HFFc6 (cell line): ENCODE measurements at places on chromosomes 2 and 18. TPM values are rescaled to one million over a fixed set of nuclear protein-coding genes. Genes with fewer than 3 reads are reported as not detected.

DNA sequence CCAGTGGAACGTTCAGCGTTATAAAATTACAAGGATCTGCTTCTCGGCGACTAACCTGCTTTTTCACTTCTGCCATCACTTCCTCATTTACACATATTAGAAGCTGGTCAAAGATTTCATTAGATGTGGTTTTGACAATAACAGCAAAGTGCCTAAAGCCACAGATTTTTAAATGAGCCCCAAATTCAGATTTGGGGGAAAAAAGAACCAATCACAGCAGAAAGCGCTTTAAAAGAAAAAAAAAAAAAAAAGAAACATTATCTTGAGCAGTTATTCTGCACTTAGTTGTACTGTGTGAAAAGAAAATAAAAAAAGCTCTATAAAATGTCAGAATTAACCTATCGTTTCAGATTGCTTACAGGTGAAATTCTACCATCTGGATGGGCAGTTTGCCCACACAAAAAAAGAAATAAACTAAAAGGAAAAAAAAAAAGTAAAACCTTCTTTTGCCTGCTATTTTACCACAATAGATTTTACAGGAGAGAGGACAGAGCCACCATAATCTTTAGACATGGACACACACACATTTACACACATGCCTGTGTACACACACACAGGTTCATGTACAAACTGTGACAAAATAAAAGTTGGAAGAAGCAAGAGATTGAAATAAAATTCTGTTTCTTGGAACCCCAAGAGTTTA is 167.2 kb downstream of the TCF4 start:
- DNase-seq, result no peak

- no peak for DNase-seq
Observed at GRCh38 chr18:57797209-57797651, 5.9 kb downstream of the ATP8B1 start.

DNA sequence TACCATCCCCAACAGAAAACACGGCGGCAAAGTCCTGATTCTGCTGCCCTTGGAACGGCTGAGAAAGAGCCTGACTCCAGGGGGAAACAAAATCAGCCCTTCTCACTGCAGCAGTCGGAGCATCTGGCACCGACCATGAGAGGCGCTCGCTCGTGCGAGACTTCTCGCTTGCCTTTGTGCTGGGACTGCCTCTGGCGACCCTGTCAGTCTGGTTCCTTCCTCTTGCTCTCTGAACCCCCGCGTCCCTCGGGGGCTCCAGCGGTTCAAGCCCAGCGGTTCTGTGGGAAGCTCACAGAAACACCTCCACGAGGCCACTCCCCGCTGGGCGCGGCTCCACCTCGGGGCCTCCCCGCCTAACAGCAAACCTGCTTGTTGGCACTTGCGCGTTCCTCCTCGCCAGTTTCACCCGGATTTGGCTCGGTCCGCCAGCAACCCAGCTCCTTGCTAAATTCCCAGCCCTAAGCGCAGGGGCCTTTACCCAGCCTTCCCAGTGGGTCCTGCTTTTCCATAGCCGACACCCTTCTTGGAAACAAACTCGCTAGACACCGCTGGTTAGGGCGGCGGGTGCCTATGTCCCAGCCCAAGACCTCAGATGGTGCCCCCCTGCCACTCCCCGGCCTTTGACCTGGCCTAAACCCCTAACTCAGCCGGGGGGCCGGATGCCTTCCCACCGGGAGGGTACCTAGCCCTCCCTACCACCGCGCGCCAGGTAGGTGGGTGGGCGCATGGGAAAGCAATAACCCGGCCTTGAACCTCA is 2.2 kb downstream of the RND3 start:
- peak; percentile 76 for DNase-seq

GRCh38 chr18:76252139-76252538 is 242.9 kb downstream of the ZNF516 start:
- DNase-seq, result no peak

DNA sequence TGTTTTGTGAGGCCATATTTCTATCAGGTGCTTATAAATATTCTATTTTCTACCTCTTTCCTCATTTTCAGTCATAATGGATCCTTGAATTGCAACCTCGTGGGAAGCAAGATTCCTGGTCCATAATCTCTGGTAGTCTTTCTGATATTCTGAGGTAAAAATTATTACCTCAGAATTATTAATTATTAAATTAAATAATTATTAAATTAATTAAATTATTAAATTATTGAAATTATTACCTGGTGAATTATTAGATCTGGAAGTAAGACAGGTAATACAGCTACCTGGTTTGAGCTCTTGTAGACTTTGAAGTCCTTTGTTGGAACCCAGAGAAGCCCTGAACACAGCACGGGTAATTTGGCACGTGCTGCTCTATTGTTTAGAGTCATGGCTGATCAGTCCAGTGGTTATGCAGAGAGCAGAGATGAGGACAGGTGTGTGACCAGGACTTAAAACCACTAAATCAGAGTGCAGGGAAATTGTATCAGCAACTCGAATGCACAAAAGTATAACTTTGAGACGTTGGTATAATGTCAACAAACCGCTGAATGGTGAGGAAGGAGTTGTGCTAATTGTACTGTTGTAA is 46.8 kb upstream of the PTPRM start:
- DNase-seq, result no peak

The HOXD9 gene
- total RNA-seq, result 2.3 to 2.9 TPM (median 2.5 TPM) in 3 replicates

The EVA1A gene
- 61.6 to 75.2 TPM (median 71.5 TPM) in 3 replicates for total RNA-seq

- DNase-seq, result no peak
Observed at GRCh38 chr2:216698293-216698692, 2.9 kb upstream of the IGFBP5 start.

DNA sequence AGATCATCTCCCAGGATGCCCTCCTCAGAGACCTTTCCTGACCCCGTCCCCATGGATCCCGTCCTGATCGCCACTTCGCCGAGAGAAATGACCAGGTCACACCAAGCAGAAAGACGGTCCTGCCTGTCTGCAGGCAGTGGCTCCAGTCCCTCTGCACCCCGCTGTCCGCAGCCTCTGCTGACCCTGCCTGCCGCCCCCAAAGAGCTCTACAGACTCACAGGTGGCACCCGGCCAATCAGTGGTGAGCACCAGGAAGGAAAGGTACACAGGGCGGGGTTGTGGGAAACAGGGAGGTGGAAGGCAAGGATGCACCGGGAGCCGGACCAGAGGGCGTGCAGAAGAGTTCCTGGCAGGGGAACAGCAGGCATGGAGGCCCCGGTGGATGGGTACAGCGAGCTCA is 94.8 kb downstream of the NDUFA10 start:
- no peak for DNase-seq

- DNase-seq, result no peak
Observed at GRCh38 chr2:202327858-202328257, 48.3 kb upstream of the BMPR2 start.

The DSEL gene
- total RNA-seq, result 75.4 to 82.4 TPM (median 78.6 TPM) in 3 replicates

DNA sequence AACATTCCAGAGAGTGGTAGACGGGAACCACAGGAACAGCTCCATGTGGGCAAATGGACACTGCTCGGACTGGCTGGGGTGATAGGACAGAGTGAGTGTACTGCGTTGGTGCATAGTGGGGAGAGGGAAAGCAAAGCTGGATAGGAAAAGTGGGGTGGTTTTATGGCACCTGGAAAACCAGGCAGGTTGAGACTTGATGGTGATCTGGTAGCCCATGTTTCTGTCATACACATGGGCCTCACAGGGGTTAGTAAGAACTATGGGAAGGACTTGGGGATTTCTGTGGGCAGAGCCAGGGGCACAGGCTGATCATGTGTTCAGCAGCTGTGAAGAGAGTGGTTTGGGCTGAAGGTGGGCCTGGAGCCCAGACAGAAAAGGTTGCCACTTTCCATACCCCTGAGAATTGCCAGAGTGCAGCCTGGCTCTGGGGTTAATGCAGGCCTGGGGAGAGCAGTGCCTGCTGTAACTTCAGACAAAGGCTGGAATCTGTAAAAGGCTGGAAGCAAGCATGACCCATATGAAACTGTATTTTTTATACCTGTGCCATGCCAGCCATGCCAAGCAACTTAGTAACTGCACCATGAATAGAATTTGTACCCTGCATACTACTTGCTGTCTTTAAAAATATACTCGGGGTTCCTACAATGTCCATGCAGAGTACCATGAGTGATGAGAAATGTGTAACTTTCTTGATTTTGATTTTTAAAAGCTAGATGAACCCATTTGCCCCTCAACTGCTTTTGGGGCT is 41.9 kb downstream of the RPIA start:
- no peak for DNase-seq

The ITGB6 gene
- 0.15 to 0.33 TPM in 2 of 3 replicates, not detected in the other for total RNA-seq

DNA sequence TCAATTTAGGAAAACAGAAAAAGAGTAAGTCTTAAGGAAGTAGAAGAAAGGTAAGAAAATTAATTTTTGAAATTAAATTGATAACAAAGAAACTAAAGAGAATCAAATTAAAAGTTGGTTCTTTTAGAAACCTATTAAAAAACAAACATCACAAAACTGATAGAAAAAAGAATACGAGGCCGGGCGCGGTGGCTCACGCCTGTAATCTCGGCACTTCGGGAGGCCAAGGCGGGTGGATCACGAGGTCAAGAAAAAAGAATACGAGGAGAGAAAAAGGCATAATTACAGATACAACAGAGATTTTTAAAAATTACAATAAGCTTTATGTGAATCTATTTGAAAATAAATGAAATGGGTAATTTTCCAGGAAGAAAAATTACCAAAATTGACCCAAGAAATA is 11.8 kb downstream of the PREPL start:
- DNase-seq, result no peak

The CSRNP3 gene
- total RNA-seq, result 0.37 TPM in 1 of 3 replicates, not detected in the others

DNA sequence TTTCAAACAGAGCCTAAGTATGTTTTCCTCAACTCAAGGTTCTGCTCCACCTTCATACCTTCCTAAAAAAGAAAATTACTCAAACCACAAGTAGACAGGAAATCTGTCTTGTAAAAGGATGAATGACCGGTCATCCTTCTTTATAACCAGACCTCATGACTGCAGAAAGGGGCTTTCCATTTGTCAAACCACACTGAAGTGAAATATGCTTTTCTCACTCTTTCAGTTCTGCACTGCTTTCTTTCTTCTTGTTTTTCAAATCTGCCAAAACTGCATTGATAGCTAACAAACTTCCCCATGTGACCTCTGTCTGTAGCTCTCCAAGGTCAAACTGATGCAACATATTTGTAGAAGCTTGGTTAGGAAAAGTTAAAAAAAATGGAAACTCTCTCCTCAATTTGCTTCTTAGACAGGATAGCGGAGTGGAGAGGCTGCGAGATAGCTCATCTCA is 308.9 kb upstream of the CCDC68 start:
- no peak for DNase-seq

GRCh38 chr2:236507393-236508085 is 62.1 kb upstream of the ACKR3 start:
- DNase-seq, result no peak

DNA sequence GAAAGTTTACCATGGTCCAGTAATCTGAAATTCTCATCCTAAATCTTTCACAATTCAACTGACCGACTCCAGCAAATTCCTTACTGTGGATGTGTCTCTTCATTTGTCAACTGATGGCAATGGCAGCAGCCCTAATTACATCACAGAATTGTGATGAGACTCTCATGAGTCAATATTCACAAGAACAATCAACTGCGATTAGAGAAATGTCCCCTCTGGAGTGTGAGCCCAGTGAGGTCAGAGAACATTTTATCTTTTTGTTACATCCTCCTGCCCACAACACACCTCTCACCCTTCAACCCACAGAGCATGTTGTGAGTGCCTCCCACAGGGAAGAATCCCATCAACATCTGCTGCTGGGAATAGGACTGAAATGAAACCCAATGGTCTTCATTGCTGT is 73.6 kb downstream of the CD226 start:
- no peak for DNase-seq

DNA sequence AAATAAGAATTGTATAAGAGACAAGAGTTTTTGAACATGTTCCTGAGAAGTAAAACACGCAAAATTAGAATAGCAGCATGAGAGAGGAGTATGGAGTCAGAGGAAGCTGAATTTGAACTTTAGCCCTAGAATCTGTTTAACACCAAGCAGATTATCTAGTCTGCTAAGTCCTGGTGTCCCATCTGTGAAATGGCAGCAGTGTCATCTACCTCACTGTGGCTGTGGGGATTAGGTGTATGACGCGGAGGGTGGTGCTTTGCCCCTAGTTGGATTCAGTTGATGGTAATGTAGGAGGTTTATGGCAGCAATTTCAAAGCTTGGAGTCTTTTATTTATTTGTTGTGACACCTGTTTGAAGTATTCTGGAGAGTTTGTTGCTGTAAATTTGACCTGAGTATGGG is 79.2 kb downstream of the ZNF532 start:
- no peak for DNase-seq

The CAPN14 gene
- 0.07 to 0.10 TPM in 2 of 3 replicates, not detected in the other for total RNA-seq

The CXCR1 gene
- not detected in 3 replicates for total RNA-seq

- DNase-seq, result peak; percentile 3
Observed at GRCh38 chr2:80288576-80288975, 16.0 kb downstream of the LRRTM1 start.

- DNase-seq, result peak; percentile 18
Observed at GRCh38 chr2:176729706-176730569, 460.7 kb downstream of the MTX2 start.

GRCh38 chr2:216392945-216393840 is 19.1 kb upstream of the SMARCAL1 start:
- DNase-seq, result no peak

DNA sequence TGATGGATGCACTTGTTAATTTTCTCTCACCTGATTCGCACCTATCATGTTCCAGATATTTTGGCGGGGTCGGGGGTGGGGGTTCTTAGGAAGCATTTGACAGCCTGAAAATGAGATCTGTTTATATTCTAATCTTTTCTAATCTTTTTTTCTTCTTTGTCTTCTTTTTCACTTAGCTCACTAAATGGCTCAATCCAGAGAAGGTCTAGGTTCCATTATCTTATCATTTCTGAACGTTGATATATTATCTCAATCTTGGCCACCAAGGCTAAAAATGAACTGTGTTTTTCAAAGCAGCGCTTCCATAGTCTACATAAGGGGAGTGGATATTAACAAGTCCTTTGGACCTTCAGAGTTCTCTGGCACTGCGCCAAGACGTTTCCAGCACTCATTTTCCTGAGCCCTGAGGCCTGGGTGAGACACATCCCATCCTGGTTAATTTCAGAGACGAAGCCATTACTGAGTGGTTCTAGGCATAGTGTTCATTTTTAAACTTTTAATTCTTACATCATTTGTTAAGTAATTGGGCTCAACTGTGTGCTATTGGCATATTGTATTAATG is 229.0 kb downstream of the SOX11 start:
- no peak for DNase-seq

- peak; percentile 32 for DNase-seq
Observed at GRCh38 chr2:67309281-67309680, 87.9 kb upstream of the ETAA1 start.

DNA sequence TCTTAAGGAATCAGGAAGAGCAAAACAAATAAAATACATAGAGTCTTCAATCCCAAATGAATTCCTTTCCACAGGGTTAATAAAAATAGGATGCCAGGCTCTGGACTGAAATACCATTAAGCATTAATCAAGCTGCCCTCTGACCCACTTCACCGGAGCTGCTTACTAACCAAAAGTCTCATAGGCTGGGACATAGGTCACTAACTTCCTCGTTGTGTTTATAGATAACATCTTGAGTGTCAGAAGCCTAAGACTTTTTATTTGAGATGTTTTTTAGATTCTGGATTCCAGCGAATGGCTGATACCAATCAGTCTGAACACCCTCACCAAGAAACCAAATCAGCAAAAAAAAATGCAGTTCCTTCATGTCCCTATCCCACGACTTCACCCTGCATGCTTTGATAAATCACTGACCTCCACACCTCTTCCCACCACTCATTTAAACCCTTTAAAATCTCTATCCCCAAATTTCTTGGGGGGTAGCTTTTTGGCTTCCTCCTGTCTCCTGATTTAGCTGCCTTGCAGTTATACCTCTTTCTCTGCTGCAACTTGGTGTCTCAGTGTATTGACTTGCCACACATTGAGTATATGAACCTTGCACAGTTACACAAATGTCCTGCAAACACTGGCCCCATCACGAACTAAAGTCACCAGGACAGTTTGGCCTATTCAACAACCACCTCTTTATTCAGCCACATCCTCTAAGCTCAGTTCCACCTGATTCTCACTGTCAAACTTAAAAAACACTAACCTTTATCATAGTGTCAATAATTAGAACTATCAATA is 399.3 kb downstream of the METTL4 start:
- peak; percentile 63 for DNase-seq
